ENCODE measurements at places on chromosomes 12 and 14. TPM values are rescaled to one million over a fixed set of nuclear protein-coding genes. Genes with fewer than 3 reads are reported as not detected.
A peak's percentile ranks its signal among the peaks of the same experiment; 100 is the strongest.

C12orf54 gene
- total RNA-seq: not detected

OR4E2 gene
- total RNA-seq: not detected

DNA sequence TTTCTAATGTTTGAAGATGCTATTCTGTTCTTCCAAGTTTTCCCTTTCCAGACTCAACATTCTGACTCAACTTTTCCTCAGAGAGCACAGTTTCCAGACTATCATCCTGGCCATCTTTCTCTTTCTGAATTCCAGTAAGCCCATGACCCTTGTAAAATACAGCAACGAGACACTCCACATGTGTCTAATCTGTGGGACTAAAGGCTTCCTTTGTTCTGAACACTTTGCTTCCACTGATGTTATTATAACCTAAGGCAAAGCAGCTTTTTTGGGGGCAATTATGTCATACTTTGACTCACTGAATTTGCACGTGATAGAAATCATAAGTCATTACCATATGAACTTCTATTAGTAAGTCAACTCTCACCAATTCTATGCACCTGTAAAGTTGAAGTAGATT is 6.3 kb upstream of the ART4 start:
- no peak for DNase-seq

GRCh38 chr14:64114166-64114565 is 180.0 kb downstream of the ESR2 start:
- DNase-seq: no peak

GRCh38 chr14:75539561-75540478 is 17.6 kb downstream of the BATF start:
- DNase-seq: no peak

DNA sequence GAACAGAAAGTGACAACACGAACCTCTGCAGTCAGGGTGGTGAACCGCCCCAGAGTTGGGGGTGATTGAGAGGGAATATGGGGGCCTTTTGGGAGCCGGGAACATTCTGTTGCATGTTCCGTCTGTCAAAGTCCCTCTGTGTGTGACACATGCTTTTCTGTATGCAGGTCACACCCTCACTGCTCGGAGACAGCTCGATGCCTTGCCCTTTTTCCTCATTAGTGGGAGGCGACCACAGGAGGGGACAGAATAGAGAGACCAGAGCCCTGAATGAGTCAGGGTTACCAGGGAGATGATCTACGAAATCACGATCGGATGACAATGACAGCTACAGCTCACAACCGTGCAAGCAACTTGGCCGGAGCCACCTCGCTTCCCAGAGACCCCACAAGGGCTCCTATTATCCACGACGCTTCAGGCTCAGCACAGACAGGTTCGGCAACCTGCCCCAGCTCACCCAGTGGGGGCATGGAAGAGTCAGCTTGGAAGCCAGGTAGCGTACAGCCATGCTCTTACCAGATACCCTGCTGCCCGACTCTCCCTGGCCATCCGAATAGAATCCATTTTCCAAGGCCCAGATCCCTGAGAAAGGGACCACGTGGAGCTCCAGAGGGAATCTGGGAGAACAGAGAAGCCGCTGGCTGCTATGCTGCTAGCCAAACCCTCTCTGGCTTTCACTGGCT is 38.8 kb downstream of the TESC start:
- no peak for DNase-seq

DNA sequence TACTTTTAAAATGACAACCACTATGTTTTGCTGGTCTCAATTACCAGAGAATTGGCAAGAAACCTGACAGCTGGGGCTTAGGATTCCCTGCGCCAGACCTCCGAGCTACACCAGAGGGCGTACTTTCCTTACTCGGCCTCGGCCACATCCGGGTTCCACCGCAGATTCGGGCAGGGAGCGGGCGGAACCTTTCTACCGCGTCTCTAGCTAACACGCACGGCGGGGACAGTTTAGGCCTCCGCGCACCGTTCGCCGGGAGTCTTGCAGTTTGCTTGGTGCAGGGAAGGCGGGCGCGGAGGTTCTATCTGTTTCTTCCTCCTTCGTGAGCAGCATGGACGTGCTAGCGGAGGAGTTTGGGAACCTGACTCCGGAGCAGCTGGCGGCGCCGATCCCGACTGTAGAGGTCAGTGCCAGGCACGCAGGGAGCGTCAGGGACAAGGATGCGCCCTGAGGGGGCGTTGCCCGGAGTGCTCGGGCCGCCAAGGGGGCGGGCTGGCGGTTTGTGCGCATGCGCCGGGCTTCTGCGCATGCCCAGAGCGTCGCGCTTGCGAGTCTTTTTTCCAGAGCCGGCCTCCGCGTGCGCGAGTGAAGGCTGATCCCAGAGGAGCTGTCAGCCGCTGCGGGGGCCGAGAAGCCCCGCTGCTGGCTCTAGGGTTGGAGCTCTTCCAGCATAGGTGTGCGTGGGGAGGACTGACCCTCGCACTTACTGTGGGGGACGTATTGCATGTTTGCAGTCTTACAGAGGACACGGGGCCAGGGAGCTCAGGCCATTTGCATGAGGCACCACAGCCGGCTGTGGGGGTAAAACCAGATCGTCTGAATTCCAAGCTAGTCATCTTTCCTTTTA is at the start of gene POLR3B:
Gene POLR3B, plus strand, starts transcription at position 200 of the 847 bp plus-strand sequence. Its CDS starts 132 bp downstream, at position 332.
- peak; percentile 94 for DNase-seq

- no peak for DNase-seq
These were observed 6.4 kb upstream of the BRF1 start for GRCh38 chr14:105307052-105307727.

DNA sequence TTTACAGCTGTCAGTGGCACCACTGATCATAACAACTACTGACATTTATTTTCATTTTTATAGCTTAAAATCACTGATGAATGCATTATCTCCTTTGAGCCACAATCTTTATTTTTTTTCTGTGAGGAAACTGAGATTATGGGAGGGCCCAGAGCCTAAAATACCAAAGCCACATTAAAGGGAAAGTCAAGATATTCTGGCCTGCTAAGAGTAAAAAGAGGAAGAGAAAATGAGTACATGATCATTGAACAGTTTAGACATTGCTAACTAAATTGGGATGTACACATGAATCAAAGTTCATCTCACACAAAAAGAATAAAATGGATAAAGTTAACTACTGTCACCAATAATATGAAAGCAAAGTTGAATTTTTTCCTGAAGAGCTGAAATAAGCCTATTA is 170.5 kb upstream of the GARIN2 start:
- DNase-seq: no peak
